ENCODE measurements at places on chromosomes 2 and 18. TPM values are rescaled to one million over a fixed set of nuclear protein-coding genes. Genes with fewer than 3 reads are reported as not detected.

The DUSP2 gene
- total RNA-seq = not detected

The CFAP65 gene
- 0.22 TPM for total RNA-seq

DNA sequence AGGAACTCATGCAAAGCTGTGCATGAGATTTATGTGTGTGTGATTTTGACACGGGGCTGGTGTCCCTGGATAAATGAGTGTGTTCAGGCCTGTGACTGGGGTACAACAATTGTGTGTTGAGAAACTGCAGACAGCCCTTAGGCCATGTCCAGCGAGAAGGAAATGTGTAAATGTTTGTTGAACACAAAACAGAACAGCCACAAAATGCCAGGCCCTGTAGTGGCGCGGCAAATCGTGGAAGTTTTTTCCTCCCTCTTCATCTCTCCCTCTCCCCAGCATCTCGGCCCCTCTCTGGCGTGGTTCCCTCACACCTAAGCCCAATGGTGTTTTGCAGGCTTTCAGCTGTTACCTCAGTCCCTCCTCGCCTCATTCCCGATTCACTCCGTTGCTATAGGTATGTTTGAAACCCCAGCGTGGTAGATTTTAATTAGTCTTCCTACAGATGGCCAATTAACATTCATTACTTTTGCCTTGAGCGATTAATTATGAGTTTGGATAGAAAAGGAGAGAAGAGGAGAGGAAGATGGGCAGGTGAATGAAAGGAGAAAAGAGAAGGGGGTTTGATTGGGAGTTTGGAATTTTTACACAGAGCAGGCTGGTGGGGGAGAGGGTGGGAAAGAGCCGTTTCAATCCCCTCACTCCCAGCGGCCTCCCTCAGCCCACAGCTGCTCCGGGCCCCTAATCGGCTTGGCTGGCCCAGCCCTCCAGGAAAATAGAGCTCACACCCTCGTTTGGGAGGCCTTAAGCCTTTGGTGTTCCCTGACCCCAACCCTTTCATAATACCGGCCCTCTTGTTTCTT is 10.8 kb downstream of the SPR start:
- peaks cover 85% of the 10 kb centered on the region for H3K27me3 ChIP-seq
- H3K4me1 ChIP-seq = peaks cover 29% of the 10 kb centered on the region
- H3K27ac ChIP-seq = peak overlapping the region; percentile 51
- H3K4me3 ChIP-seq = no peak overlapping the region
- peak; percentile 84 for DNase-seq

DNA sequence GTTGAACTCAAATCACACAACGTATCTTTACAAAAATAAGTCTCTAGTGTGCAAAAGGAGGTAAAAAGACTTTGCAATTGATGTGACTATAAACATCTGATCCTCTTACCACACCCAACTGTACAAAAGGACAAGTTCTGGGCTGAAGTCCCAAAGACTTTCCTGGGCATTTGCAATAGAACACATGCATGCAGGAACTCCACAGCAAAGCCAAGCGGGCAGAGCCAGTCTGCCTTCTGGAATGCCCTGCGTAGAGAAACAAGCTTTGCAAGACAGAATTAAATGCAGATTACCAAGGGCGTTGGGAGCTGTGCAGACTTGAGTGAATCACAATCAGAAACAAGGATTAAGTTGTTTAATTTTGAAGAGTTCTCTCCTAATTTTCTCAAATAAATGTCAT is 208.4 kb upstream of the ZNF521 start:
- no peaks in the 10 kb centered on the region for H3K27me3 ChIP-seq
- no peak for DNase-seq
- H3K4me1 ChIP-seq = peaks cover 13% of the 10 kb centered on the region
- H3K36me3 ChIP-seq = no peaks in the 10 kb centered on the region
- no peak overlapping the region for H3K27ac ChIP-seq
- no peak overlapping the region for H3K4me3 ChIP-seq

DNA sequence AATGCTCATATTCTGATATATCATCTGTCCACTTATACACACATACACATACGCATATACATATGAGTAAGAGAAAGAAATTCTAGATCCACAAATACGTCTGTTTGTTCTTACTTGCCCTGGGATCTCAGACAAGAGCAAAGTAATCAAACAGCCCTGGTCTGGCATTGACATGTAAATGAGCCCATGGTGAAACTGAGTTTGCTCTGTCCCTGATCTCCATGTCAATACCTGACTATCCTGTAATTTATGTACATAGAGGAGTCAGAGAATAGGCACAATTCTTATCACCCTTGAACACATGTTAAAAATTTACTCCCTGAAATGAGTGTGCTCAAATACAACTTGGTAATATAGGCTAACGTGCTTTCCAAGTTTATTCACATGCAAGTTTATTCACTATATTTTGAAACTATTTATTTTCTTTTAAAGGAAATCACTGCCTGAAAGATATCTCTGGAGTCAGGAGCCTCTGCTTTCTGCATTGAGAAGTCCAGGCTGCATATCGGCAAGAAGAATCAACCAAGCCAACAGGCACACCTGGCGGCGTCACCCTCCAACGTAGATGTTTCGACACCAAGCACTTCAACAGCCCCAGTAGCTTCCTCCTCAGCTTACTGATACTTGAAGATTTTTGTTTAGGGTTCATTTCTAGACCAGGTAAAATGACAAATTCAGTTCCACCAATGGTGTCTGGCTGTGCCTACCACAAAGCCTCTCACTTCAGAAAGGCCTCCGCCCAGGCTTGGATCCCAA is 100.6 kb downstream of the CMPK2 start:
- no peaks in the 10 kb centered on the region for H3K27me3 ChIP-seq
- DNase-seq = no peak
- H3K4me1 ChIP-seq = no peaks in the 10 kb centered on the region
- H3K36me3 ChIP-seq = no peaks in the 10 kb centered on the region
- no peak overlapping the region for H3K4me3 ChIP-seq

DNA sequence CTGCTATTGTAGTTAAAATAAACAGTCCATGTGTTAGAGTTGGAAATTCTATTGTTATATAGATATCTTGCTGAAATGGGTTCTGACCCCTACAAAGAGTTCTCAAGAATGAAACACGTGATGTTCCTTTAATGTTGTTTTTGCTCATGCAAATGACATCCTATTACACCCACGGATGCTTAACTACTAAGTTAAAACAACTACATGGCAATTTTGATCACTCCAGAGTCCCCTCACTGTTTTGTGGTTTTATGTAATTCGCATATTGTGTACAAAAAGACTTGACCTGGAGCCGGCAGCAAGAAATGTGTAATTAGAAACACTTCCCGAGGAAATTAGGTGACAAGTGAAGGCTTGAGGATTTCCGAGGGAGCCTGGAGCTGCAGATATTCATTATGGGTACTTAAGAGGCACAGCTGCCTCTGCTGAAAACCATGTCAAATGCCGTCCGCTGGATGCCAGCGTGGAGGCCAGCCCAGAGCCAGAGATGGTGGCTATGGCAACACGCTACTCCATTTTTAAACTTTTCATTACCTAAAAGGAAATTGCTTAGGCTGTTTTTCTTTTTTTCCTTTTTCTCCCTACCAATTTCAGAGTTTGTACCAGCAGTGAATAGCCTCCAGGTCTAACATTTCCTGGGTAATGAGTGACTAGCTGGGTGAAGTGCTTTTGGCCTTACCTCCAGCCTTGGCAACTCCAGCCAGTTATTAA is 21.0 kb upstream of the CABLES1 start:
- no peaks in the 10 kb centered on the region for H3K27me3 ChIP-seq
- H3K27ac ChIP-seq = no peak overlapping the region
- H3K36me3 ChIP-seq = no peaks in the 10 kb centered on the region
- DNase-seq = no peak
- no peak overlapping the region for H3K4me3 ChIP-seq

- no peak for DNase-seq
- no peaks in the 10 kb centered on the region for H3K4me1 ChIP-seq
- no peak overlapping the region for H3K4me3 ChIP-seq
- no peaks in the 10 kb centered on the region for H3K27me3 ChIP-seq
These were observed 222.5 kb downstream of the PMAIP1 start for GRCh38 chr18:60122339-60122738.

Measured in neural progenitor cell (in vitro differentiated cells).